IPS-NIHi11 (cell line): ENCODE measurements at places on chromosomes 2 and 18.

DNA sequence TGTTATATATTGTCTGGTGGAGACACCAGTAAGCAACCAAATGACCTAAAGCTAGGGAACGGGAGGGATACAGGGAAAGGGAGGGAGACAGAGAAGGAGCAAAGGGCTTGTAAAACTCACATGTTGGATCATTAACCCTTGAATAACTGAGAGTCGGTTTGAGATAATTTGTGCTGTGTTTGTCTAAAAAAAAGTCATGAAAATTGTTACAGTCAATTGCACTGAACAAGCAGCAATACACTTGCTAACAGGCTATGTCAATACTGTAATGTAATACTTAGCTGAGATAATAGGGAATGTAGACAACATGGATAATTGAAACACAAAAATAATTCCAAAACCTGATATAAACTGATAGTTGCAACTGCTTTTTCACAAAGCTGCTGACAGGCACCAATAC is 71.3 kb upstream of the ZNF521 start:
- no peak for DNase-seq

- no peak for DNase-seq
These were observed 19.9 kb downstream of the IL36B start for GRCh38 chr2:113032737-113033136.

DNA sequence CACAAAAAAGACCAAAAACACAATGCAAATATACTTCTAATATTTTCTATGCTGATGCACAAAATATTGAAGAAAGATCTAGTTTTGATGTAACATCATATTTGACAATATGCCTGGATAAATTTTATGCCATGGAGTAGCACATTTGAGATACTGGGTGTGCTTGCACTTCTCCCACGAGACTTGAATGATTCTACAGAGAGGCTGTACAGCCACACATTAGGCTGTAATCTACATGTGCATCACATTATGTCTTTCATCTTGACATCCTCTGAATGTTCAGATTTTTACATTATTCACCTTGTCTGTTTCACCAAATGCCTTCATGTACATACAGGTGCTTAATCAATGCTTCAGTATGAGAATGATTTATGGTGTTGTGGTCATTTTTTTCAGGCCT is 756.4 kb upstream of the CDH7 start:
- DNase-seq = no peak

- no peak for DNase-seq
These were observed 36.5 kb downstream of the STPG4 start for GRCh38 chr2:47118581-47118980.

DNA sequence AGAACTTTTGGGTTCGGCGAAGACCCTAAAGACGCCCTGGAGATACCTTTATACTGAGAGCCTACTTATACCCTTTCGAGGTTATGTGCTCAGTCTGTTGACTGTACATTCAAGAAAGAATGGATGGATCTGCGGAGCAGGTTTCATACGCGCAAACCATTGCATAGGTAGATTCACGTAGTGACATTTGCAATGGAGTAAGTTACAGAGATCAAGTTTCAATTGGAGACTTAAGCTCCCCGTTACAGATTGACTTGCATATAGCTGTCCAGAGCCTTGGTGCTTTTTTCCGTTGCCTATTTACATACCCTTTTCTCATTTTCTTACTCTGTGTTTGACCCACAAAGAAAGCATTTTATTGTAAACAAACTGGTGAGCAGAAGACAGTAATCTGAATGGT is 923 bp downstream of the PSMD1 start:
- no peak for DNase-seq

DNA sequence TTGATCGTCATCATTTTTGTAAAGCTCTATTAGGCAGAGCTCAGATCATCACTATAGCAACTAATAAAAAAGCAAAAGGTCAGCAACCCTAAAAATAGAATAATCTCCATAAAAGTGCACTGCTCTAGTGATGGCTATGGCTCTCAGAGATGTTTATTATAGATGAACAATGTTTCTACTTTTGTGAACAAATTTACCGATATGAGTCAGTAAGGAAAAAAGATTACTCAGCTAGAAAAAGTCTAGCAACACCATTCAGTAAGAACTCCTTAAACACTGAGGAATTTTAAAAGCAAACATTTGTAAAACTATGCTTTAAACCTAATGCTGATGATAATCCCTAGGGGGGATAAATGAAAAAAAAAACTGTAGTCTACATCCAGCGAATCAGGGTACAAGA is 69.6 kb downstream of the ACVR1C start:
- no peak for DNase-seq

- no peak for DNase-seq
These were observed 178.6 kb upstream of the CREB1 start for GRCh38 chr2:207351171-207351570.

DNA sequence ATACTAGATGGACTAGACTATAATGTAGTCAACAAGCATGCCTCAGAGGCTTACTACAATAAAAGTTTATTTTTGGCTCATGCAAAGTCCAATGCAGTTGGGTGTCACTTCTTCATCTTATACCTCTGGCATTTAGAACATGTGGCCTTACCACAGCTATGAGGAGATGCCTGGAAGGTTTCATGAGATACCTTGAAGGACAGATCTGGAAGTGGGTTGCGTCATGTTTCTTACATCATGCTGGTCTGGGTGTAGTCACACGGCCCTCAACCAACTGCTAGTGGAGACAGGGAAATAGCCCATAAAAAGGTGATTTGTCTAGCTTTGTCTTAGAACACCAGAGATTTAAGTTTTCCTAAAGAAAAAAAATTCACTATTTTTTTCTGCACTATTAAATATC is 91.7 kb upstream of the MMADHC start:
- DNase-seq = no peak

- DNase-seq = peak; percentile 73
These were observed 58.6 kb downstream of the GALNT14 start for GRCh38 chr2:31079665-31080064.

- DNase-seq = no peak
These were observed 102.3 kb upstream of the EPHA4 start for GRCh38 chr2:221674446-221674845.

GRCh38 chr2:239963646-239964205 is 61.4 kb downstream of the NDUFA10 start:
- DNase-seq = no peak
